Common myeloid progenitor, CD34-positive (primary cell): ENCODE measurements at places on chromosomes 7 and 10.

GRCh38 chr7:129122078-129122750, 22.3 kb upstream of the TSPAN33 start:
- DNase-seq: no peak

DNA sequence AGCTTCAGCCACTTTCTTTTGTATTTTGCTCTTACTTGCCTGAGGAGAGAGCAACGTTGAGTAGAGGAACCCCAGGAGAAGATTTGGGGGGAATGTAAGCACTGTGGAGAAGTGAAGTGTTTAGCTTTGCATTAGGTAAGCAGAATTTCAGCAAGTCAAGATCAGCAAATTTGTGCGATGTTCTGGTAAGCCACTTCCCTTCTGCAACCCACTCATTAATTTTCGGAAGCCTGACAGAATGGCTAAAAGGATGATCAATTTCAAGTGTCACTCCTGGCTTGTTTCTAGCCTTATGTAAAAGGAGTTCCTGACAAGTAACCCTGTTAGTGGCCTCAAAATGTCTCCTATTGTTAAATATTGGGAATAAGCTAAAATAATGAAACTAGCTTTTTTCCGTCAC, 48.5 kb upstream of the NXPH1 start:
- peak; percentile 22 for DNase-seq

DNA sequence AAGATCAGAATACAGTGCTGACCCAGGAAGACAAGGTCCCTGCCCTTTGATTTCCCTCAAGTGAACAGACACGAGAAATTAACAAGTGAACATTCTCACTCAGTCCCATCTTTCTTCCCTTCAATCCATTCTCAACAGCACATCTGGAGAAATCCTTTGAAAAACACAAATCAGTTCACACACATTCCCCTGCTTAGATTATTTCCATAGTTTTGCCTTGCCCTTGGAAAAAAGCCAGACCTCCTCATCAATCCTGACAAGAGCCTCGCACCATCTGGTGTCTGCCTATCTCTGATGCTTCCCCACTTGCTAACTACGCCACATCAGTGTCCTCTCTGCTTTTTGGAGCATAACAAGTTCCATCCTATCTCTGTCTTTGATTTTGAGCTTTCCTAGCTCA, 94.4 kb upstream of the KIAA1217 start:
- no peak for DNase-seq

- DNase-seq: no peak
Measured at GRCh38 chr7:28575241-28575643, 162.9 kb downstream of the CREB5 start.

GRCh38 chr10:70376436-70377378, 5.7 kb downstream of the LRRC20 start:
- no peak for DNase-seq

GRCh38 chr7:134942690-134943466, 43.4 kb upstream of the AGBL3 start:
- DNase-seq: no peak
